ENCODE measurements at places on chromosomes 7 and 10.

- DNase-seq: no peak
Measured at GRCh38 chr7:128037081-128037480, 5.8 kb upstream of the LRRC4 start.

- DNase-seq: no peak
Measured at GRCh38 chr10:30199376-30200016, 140.1 kb upstream of the JCAD start.

- no peak for DNase-seq
Measured at GRCh38 chr7:43694399-43694748, 34.9 kb downstream of the COA1 start.

GRCh38 chr10:74371696-74372095, 220.7 kb downstream of the ADK start:
- DNase-seq: no peak

DNA sequence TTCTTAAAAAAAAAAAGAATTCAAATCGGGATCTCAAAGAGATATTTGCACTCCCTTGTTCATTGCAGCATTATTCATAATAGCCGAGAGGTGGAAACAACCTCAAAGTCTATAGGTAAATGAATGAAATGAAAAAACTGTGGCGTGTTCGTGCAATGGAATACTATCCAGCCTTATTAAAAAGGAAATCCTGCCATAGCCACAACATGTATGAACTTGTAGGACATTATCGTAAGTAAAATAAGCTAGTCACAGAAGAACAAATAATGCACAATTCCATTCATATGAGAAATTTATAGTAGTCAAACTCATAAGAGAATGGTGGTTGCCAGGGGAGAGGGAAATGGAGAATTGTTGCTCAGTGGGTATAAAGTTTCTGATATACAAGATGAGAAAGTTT, 37.9 kb downstream of the GRK5 start:
- no peak for DNase-seq

DNA sequence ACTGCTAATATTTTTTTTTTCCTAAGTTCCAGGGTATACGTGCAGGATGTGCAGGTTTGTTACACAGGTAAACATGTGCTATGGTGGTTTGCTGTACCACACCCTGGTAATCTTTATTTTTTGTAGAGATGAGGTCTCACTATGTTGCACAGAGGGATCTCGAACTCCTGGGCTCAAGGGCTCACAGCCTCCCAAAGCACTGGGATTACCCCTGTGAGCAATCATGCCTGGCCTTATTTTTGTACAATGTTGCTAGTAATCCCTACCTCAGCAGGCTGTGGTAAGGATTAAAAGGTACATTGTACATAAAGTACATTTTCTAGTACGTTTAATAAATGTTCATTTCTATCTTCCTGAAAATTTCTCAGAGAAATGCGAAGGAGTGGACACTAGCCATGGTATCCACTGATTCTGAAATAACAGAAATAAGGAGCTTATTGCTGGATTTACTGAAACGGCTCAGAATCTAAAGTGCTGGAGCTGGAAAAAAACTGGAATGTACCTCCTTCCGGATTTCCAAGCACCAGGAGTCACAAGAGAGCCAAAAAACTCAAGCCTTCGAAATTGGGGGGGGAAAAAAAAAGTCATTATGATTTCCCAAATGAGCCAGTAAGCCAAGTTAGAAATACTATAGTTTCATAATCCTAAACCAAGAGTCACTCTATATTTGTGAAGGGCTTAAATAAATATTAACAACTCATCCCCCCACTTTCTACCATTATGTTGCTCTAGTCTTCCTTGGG, 69.6 kb downstream of the NT5C2 start:
- no peak for DNase-seq

DNA sequence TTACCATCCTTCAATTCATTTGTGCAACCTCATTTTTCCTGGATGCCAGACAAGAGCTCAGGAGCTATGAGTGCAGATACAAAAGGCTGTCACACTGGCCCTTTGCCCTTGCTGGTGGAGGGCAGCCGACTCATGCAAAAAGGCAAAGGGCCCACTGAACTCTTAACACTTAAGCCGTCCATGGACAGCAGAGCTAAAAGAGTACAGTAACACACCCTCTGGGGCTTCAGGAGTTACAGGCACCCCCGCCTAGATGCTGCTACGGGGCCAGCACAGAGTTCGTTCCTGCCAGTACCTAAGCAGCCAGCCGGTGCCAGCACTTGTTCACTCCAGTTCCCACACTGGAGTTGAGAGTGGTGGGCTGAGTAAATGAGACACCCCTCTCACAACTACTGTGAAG, 69.9 kb upstream of the MRLN start:
- DNase-seq: no peak

GRCh38 chr10:78803710-78804109, 265.1 kb upstream of the ZMIZ1 start:
- no peak for DNase-seq

GRCh38 chr7:45975367-45975766, 54.3 kb upstream of the IGFBP3 start:
- no peak for DNase-seq

DNA sequence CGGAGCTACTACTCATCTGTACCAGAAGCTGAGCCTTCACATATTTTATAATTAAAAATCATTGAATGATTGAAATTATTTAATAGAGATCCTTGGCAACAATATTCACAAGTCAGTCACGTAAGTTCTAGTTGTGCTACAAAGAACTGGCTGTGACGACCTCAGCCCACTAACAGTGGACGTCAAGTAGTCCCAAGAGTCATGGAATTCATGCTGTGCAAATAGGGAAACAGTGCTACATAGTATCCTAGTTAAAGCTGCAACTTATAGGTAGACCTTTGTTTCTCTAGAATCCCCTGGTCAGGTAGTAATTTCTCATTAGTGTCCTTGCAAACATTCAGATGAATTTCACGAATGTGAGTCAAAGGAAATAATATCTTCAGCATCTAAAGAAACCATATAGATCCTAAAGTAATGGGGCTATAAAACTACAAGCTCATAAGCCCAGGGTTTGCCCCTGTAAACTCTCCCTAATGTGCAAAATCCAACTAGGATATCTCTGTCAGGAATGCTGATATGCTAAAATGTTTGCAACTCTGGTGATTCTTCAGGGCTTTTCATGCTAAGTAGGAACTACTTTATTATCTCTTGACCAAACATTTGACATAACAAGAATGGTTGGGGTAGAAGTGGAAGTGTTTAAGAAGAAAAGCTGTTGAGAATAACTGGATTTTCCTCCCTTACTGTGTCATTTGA, 31.2 kb downstream of the CFAP69 start:
- DNase-seq: no peak

GRCh38 chr7:85596827-85597226, 410.0 kb upstream of the SEMA3D start:
- no peak for DNase-seq

GRCh38 chr7:22717760-22718159, 9.2 kb upstream of the IL6 start:
- no peak for DNase-seq

DNA sequence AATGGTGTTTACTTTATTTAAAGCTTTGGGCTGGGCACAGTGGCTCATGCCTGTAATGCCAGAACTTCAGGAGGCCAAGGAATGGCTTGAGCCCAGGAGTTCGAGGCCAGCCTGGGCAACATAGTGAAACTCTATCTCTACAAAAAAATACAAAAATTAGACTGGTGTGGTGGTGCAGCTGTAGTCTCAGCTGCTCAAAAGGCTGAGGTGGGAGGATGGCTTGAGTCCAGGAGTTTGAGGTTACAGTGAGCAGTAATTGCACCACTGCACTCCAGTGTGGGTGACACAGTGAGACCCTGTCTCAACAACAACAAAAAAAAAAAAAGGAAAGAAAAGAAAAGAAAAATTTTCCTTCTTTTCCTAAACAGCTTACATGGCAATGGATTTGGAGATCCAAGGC, 22.0 kb downstream of the SLC16A9 start:
- DNase-seq: no peak

- DNase-seq: no peak
Measured at GRCh38 chr7:21104124-21104500, 317.4 kb upstream of the SP8 start.

GRCh38 chr7:85078181-85078580, 108.7 kb downstream of the SEMA3D start:
- no peak for DNase-seq

DNA sequence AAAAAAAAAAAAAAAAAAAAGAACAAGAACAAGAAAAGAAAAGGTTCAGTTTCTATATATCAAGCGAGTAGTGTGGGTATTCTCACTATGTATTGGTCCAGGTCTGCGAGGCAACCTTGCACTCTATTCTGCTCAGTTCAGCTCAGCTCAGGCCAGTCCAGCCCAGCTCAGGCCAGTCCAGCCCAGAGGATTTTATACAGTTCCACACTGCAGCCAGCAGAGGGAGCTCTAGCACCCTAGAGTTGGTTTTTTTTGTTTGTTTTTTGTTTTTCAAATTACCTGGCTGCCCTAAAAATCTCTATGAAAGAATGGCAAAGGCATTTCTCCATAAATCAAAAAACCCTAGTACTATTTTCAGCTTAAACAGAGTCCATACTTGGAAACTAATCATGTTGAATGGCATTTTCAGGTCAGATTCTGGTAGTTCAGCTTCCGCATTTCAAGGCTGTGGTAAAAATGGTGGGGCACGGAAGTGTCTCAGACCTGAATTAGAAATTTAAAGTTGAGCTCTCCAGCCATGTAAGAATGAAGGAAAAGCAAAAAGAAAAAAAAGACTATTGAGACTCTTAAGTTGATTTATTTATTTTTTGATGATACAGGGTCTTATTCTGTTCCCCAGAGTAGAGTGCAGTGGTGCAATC, 55.2 kb upstream of the GSDME start:
- DNase-seq: no peak

DNA sequence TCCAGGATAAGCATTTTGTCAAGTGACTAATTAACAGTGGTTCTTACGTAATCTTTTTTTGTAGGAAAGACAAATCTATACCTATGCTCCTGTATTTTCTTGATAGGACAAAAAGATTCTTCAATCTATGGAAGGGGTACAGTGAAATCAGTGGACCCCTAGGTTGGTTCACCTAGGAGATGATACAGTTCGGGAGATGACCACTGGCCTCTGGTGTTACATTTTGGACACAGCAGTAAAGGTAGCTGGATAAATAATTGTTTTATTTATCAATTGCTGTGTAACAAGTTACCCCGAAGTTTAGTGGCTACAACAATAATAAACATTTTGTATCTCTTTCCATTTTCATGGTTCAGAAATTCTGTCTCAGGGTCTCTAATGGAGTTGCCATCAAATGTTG, 288.2 kb upstream of the MAGI2 start:
- no peak for DNase-seq

Data from stimulated activated naive B cell treated with anti-CD40 and anti-IgM and Interleukin-4, amounts not matched to agents 10 μg/mL and 1 μg/mL and 100 μg/mL, for 72 hours (primary cell).